ENCODE measurements at places on chromosomes 2 and 18.

GRCh38 chr18:500632-501405 lies at the start of gene COLEC12:
COLEC12 (minus strand) TSS chr18:500701; CDS start chr18:500514, 187 bp downstream.
- peaks cover 10% of the 10 kb centered on the region for H3K4me1 ChIP-seq
- peaks cover 2% of the 10 kb centered on the region for H3K27me3 ChIP-seq
- H3K4me3 ChIP-seq = peak within 1 kb of the TSS; percentile 87
- H3K27ac ChIP-seq = peak within 1 kb of the TSS; percentile 82

- H3K4me3 ChIP-seq = no peak overlapping the region
- H3K36me3 ChIP-seq = no peaks in the 10 kb centered on the region
- DNase-seq = peak; percentile 24
- H3K27me3 ChIP-seq = no peaks in the 10 kb centered on the region
- peaks cover 2% of the 10 kb centered on the region for H3K4me1 ChIP-seq
These were observed 1888.3 kb upstream of the CELF4 start for GRCh38 chr18:39453882-39454281.

GRCh38 chr2:64952096-64952495 lies 37.1 kb upstream of the SLC1A4 start:
- H3K4me1 ChIP-seq = no peaks in the 10 kb centered on the region
- no peak overlapping the region for H3K4me3 ChIP-seq
- no peak overlapping the region for H3K27ac ChIP-seq
- H3K27me3 ChIP-seq = no peaks in the 10 kb centered on the region
- no peaks in the 10 kb centered on the region for H3K36me3 ChIP-seq

DNA sequence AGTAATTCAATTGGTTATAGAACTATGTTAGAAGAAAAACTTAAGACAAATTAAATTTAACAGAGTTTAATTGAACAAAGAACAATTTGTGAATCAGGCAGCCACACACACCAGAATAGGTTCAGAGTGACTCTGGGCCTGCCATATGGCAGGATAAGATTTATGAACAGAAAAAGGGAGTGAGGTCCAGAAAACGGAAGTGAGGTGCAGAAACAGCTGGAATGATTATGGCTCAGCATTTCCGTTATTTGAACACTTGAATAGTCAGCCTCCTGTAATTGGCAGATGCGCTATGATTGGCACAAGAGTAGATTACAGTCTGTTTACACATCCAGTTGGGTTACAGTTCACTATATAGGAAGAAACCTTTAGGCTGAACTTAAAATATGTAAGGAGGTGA lies 99.0 kb downstream of the MBD2 start:
- no peak for DNase-seq
- no peaks in the 10 kb centered on the region for H3K4me1 ChIP-seq
- H3K27ac ChIP-seq = no peak overlapping the region
- no peaks in the 10 kb centered on the region for H3K27me3 ChIP-seq
- no peaks in the 10 kb centered on the region for H3K36me3 ChIP-seq
- no peak overlapping the region for H3K4me3 ChIP-seq

- no peak for DNase-seq
- H3K4me3 ChIP-seq = no peak overlapping the region
- no peaks in the 10 kb centered on the region for H3K36me3 ChIP-seq
- no peaks in the 10 kb centered on the region for H3K4me1 ChIP-seq
- H3K27me3 ChIP-seq = no peaks in the 10 kb centered on the region
These were observed 26.3 kb upstream of the CASP8 start for GRCh38 chr2:201233812-201234662.

DNA sequence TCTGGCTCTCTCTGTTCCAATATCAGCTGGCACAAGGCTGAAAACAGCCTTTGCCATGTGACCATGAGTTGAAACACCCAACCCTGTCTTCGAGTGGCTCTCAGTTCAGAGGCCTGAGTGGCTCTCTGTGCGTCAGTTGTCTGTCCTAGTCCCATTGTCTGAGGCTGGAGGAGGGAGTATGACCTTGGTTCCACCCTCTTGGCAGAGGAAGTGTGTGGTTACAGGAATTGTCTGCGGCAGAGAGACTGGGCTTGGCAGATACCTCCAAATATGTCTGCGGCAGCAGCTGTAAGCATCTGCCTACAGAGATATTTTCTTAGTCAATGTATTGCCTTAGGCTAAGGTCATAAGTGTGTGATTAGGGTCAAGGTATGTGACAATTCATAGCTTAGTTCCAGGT lies 32.6 kb downstream of the CNGA3 start:
- H3K27ac ChIP-seq = no peak overlapping the region
- H3K27me3 ChIP-seq = no peaks in the 10 kb centered on the region
- no peak overlapping the region for H3K4me3 ChIP-seq
- peaks cover 7% of the 10 kb centered on the region for H3K4me1 ChIP-seq
- no peak for DNase-seq

DNA sequence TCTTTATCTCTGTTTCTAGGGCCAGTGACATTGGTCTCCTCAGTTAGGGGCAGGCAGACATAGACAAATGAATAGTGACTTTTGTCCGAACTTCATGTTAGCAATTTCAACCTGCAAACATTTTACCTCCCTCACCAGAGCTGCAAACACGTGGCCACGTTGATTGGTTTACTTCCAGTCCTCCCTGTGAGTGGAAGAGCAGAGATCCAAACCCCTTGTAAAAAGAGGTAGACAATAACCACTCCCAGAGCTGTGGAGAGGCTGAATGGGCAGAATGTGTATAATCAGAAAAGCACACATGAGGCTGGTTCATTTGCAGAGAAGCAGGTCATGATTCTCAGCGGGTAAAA lies 31.1 kb downstream of the CTIF start:
- H3K36me3 ChIP-seq = no peaks in the 10 kb centered on the region
- H3K27me3 ChIP-seq = no peaks in the 10 kb centered on the region
- no peaks in the 10 kb centered on the region for H3K4me1 ChIP-seq
- DNase-seq = no peak

DNA sequence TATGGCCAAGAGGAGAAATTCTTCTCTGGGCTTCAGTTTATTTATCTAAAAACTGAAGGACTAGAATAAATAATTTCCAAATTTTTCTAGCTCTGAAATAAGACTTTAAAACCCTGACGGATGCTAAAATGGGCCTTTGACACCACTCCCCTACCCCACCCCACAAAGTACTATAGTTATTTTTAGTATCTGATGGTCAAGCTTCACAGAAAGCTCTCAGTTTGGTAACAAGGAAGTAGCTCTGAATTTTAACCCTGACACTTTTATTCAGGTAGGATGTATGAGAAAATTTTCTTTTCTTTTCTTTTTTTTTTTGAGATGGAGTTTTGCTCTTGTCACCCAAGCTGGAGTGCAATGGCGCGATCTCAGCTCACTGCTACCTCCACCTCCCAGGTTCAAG lies 2.4 kb downstream of the RBKS start:
- H3K4me3 ChIP-seq = no peak overlapping the region
- no peaks in the 10 kb centered on the region for H3K4me1 ChIP-seq
- no peak overlapping the region for H3K27ac ChIP-seq

GRCh38 chr2:134081238-134081938 lies 172.5 kb upstream of the MGAT5 start:
- DNase-seq = no peak
- no peak overlapping the region for H3K4me3 ChIP-seq
- no peaks in the 10 kb centered on the region for H3K27me3 ChIP-seq
- H3K4me1 ChIP-seq = peaks cover 9% of the 10 kb centered on the region

DNA sequence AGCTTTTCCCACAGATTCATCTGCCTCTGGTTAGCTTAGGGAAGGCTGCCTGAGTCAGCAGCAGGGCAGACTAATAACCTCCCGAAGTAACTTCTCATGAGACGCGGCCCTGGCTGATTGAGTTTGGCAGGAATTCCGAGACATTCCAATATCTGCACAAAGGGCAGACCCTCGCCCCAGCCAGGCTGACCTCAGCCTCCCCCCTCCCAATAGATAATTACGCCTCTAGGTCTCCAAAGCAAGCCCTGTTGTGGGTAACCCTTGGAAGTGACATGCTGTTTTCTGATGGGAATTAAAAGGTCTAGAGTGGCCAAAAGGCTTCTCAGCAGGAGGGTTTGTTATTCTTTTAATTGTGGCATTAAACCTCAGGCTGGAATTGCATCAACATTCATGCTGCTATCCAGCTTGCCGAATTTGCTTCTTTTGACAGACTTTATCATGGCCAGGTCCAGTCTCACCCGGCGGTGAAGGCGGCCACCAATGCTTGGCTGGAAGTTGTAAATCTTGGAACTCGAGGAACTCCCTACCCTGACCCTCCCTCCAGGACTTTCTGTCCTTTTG lies 98.0 kb upstream of the SLC14A2 start:
- H3K36me3 ChIP-seq = no peaks in the 10 kb centered on the region
- H3K4me1 ChIP-seq = no peaks in the 10 kb centered on the region
- no peaks in the 10 kb centered on the region for H3K27me3 ChIP-seq
- DNase-seq = peak; percentile 80
- H3K27ac ChIP-seq = no peak overlapping the region
